ENCODE measurements at places on chromosomes 11 and 22.

- DNase-seq = peak; percentile 73
Observed at GRCh38 chr11:110513259-110513801, 83.6 kb downstream of the FDX1 start.

DNA sequence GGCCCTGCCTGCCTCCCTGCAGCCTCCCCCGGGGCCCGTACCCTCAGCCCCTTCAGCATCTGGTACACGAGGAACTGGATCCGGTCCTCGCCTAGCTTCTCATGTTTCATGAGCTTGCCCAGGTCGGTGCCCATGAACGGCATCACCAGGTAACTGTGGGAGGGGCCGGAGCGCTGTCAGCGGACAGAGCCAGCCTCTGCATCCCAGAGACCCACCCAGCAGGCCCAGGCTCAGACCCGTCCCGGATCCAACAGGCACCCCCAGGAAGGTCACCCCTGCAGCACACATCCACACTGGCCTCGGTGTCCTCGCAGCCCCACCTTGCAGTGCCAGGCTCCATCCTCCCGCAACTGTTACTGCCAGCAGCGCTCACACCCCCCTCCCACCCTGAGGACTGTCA lies 4.4 kb downstream of the MAPK12 start:
- DNase-seq = no peak

DNA sequence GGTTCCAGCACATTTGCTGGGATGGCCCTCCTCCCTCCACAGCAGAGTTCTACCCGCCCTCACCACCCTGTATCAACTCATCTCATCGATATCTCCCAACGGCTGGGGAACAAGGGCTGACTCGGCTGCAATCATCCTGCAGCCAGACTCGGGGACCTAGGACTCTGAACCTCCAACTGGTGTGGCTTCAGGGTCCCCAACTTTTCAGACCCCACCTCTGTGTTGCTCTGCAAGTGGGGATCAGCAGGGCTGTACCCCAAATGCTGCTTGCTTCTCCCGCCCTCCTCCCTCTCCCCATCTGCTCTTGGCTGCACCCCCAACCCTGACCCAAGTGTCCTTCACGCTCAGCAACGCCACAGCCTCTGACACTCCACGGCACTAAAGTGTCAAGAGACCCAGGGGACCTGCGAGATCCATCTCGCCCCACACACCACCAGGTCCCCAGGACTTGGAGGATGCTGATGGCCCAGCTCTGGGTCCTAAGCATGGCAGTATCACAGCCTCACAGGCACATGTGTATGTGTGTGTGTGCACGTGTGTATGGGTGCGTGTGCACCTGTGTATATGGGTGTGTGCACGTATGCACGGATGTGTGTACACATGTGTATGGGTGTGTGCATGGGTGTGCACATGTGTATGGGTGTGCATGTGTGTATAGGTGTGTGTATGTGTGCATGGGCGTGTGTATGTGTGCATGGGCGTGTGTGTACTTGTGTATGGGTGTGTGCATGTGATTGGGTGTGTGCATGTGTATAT lies 26.4 kb downstream of the KCNQ1 start:
- DNase-seq = no peak

- DNase-seq = no peak
Observed at GRCh38 chr11:125020342-125020741, 42.8 kb upstream of the SLC37A2 start.

- no peak for DNase-seq
Observed at GRCh38 chr11:2193099-2193887, 21.7 kb upstream of the TH start.

DNA sequence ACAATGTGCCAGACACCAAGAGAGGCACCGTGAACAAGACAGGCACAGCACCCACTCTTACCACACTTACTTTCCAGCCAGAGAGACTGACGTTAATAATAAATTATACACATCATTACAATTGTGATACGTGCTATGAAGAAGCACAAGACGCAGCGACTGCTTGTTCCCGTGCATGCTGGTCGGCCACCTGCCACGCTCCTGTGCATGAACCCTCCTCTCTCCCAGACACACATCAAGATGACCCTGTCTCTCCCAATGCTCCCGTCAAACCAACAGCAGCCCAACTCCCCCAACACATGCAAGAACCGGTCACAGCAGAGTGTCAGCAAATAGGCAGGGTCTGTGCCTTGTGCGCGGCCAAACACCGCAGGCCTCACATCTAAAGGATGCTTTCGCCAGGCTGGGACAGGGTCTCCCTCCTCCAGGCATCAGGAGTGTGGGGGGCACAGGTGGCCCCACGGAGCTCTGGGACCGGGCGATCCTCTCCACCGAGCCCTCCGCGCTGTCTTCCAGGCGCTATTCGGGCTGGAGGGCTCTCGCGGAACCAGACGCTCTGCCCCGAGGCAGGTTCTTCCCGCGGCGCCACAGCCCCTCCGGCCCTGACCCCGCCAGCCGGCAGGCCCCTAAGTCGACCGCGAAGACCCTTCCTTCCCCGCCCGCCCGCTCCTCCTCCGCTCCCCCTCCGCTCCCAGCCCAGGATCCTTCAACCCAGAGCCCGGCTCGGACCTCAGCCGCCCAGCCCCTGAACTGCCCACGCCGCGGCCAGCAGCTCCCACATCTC lies 533 bp downstream of the SERGEF start:
- no peak for DNase-seq

DNA sequence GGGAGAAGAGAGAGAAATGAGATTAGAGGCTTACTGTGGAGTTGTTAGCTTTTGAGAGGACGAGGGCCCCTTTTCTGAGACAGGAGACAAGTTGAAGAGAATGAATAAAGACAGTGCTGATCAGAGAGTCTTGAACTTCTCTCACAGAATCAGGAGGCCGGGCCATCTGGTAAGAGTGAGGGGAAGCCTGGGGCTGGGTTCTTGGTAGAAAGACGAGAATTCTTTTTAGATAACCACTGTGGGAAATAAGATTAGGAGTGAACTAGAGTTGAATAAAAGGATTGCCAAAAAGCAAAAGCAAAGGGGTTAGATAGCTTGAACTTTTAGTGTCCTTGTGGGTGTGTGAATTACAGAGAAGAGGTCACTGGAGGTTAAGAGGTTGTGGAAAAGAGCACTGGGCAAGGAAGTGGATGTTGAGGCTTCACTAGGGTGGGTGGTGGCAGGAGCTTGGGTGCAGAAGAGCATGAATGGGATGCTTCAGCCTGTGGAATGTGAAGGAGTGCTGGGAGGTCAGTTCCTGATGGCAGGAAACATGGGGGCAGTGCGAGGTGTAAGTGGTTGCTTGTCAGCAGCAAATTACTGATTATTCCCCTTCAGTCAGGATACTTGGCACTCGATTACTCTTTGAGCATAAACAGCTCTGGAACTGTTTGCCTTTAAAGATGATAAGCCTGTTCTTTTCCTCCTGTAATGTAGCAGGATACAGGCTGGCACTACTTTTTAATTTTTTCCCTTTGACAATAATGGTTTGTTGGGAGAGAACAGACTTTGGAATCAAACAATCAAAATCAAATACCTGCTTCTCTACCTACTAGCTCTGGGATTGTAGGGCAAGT lies 98.3 kb downstream of the ARHGAP42 start:
- no peak for DNase-seq

DNA sequence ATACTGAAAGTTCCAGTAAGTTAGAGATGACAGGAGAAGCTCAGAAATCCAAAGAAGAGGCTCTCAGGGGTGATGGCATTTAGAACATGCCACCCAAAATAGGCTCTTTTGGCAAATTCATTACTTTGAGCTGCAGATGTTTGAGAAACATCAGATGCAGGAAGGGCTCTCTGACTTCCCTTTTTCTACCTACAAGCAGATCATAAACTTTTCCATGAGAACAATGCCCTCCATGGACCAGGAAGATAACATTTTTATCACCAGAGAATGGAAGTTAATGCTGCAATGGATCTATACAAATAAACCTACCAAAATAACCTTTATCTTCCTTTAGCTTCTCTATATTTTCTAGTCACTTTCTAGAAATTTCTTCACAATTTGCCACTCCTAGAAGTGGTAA lies 32.7 kb upstream of the FAR1 start:
- no peak for DNase-seq

- DNase-seq = no peak
Observed at GRCh38 chr11:2432628-2433071, 11.7 kb downstream of the TRPM5 start.

DNA sequence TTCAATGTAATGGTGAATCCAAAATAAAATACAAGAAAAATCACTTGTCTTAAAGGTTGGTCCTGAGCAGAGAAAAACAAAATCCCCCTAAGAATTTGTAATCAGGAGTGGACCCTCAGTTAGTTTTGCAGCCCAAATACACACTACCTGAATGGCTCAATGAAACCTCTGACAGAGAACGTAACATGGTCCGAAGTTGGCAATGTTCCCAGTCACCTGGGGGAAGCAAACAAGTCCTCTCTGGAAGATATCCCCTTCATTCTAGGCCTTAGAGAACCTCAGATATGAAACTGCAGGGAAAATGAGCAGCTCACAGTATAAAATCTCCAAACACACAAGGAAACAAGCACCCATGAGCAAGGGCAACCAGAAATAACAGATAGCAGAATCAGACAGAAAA lies 58.2 kb downstream of the MORC2 start:
- no peak for DNase-seq

- DNase-seq = peak; percentile 98
Observed at GRCh38 chr11:75554258-75555022, 7.6 kb upstream of the SERPINH1 start.

DNA sequence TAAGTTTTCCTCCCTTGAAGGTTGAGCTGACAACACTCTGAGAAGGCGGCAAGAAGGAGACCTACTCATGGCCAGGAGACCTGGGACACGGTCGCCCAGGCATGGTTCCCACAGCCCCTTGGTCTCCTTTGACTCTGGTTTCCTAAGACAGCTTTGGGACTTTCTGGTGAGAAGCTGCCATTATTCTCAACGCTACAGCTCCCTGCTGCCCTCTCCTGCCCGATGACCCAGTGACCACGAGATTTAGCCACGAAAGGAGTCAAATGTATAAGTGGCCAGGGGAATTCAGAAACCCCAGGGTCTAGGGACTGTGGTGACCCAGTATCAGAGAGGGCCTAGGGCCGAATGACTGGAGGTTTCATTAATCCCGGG lies 699 bp upstream of the SDF2L1 start:
- DNase-seq = no peak

DNA sequence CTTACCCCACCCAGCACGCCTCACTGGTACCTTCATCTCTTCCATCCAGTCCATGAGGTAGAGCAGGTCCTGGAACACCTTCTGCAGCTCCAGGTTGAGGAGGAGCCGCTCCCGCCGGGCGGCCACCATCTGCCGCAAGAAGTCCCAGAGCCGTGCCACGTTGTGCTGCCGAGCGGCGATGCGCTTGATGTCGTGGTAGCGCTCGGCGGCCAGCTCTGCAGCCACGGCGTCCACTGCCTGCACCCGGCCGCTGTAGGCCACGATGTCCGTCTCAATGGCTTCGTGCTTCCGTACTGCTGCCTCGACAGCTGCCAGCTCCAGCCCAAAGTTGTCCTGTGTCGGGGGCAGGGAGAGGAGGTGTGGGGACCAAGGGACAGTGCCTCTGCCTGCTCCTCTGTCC lies 21.5 kb downstream of the SPTBN2 start:
- no peak for DNase-seq

GRCh38 chr11:117931971-117932370 lies 2.8 kb upstream of the TMPRSS13 start:
- no peak for DNase-seq

- DNase-seq = no peak
Observed at GRCh38 chr11:34624069-34624468, 3.2 kb downstream of the EHF start.

- DNase-seq = no peak
Observed at GRCh38 chr11:48013269-48013901, 33.0 kb downstream of the PTPRJ start.

DNA sequence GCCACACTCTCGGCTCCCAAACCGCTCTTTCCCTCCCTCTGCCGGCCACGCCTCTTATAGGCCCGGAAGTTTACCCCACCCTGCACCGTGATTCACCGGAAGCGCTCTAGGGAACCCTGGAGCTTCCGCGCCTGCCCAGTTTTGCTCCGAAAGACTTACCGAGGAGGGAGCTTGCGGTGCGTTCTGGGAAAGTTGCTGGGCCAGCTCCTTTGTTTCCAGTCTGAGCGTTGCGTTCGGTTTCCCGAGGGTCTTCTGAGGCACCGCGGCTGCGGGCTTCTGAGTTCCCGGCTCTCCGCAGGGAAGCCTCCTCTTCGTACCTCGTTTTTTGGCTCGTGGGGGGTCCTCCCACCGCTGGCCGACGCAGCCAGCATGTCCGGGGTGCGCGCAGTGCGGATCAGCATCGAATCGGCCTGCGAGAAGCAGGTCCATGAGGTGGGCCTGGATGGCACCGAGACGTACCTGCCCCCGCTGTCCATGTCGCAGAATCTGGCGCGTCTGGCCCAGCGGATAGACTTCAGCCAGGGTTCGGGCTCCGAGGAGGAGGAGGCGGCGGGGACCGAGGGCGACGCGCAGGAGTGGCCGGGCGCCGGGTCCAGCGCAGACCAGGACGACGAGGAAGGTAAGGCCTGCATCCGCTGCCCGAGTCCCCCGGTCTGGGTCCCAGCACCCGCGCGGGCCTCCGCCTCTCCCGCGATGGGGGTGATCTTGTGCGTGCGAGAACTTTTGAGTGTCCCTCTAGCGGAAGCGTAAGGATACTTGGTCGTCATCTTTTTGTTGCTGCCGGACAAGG lies at the start of gene MED17:
Gene MED17 (plus strand): TSS at position 138 of the 790 bp plus-strand sequence. CDS start 232 bp downstream, at position 370.
- DNase-seq = peak; percentile 93

DNA sequence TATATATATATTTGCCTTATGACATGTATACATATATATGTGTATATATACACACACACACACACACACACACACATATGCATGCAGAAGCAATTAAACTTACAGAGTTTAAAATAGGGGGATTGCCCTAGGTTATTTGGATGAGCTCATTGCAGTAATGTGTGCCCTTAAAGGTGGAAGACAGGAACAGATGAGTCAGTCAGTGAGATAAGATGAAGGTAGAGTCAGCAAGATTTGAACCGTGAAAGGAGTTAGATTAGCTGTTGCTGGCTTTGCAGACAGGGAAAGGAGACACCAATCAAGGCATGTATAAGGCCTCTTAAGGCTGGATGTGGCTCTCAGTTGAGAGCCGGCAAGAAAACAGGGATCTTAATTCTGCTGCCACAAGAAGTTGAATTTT lies 902.4 kb upstream of the RAG2 start:
- DNase-seq = no peak

GRCh38 chr11:58907780-58908179 lies 31.5 kb upstream of the GLYATL1 start:
- no peak for DNase-seq

DNA sequence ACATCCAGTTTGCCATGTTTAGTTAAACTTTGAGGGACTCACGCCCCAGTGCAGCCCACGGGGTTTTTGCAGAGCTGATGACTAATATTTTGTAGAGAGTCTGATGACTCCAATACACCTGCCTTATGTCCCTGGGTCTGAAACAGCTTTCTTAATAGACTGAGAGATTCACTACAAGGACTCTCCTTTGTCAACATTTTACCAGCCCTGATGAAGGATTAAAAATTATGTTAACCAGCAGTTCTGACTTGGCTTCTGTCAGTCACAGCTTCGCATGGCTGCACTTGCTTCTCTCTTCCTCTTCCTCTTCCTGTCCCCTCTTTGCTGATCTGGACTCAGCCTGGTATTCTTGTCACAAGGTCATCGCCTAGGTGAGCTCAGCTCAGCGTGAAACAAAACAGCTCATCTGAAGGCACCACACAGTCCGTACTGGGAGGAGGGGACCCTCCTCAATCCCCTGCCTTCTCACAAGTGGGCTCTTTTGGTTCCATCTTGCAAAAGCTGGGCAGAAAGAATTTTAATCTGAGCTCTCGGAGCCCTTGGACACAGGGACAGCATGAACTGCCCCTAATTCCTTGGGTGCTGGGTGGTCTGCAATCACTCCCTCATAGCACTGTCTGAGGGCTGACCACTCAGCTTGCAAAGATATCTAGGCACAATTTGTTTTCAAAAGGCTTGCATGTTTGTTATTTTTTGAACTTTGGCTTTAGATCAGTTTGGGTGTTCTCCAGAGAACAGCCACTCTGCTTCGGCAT lies 38.1 kb upstream of the POU2AF1 start:
- no peak for DNase-seq

- no peak for DNase-seq
Observed at GRCh38 chr22:28574159-28574788, 105.4 kb downstream of the TTC28 start.
